ENCODE measurements at places on chromosomes 16 and 17. TPM values are rescaled to one million over a fixed set of nuclear protein-coding genes. Genes with fewer than 3 reads are reported as not detected.

The NOTUM gene
- 0.11 TPM for total RNA-seq

The RAB11FIP4 gene
- 28.5 TPM for total RNA-seq

The CDRT15 gene
- total RNA-seq, result not detected

The NDE1 gene
- total RNA-seq, result 111 TPM

The METTL23 gene
- 41.9 TPM for total RNA-seq

The CCL1 gene
- total RNA-seq, result 9.5 TPM

The FOXF1 gene
- not detected for total RNA-seq

The UMOD gene
- not detected for total RNA-seq

The VMO1 gene
- 0.27 TPM for total RNA-seq

The IRX3 gene
- 0.66 TPM for total RNA-seq

The SEZ6 gene
- total RNA-seq, result not detected

The NPW gene
- total RNA-seq, result 0.70 TPM

The PKMYT1 gene
- 125 TPM for total RNA-seq

The CCL23 gene
- total RNA-seq, result not detected

The APRT gene
- 183 TPM for total RNA-seq

The ALOX12 gene
- not detected for total RNA-seq

The KRTAP9-8 gene
- total RNA-seq, result not detected
